ENCODE measurements at places on chromosomes 4 and X.
A peak's percentile ranks its signal among the peaks of the same experiment; 100 is the strongest.

GRCh38 chr4:83285055-83285407, 433 bp upstream of the COQ2 start:
- peak; percentile 4 for DNase-seq

GRCh38 chrX:43505769-43506168, 150.3 kb upstream of the MAOA start:
- DNase-seq: no peak

GRCh38 chr4:112156112-112156511, 10.9 kb downstream of the FAM241A start:
- no peak for DNase-seq

DNA sequence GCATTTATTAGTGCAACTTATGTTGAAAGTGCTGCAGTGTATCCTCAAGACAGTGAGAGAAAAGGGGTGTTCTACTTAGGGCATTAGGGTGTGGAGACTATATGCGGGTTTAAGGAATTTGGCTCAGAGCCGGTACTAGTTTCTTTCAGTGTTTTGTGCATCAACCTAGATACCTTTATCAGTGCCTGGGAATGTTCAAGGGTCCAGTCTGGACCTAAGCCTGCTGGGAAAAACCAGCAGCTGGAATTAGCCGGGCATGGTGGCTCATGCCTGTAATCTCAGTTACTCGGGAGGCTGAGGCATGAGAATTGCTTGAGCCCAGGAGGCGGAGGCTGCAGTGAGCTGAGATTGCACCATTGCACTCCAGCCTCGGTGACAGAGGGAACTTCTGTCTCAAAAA, 7.4 kb downstream of the PHEX start:
- no peak for DNase-seq

DNA sequence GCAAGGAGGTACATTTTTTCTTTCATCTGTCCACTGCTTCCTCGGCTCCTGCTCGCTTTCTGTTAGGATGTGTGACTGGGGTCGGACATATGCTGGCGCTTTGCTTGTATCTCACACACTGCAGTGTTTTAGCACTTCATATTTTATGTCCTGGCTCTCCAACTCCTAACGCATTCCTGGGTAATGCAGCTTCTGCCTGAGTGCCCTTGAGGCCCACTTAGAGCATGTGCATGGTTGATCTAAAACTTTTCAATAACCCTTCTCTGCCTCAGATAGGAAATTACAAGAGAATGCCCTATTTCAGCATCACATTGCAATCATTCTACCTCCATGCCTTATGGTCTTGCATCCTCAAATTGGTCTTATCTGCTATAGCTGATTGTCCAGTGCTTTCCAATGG, 65.3 kb downstream of the NEIL3 start:
- DNase-seq: no peak

- DNase-seq: peak; percentile 41
Observed at GRCh38 chr4:184475096-184475461, 729 bp upstream of the IRF2 start.

- no peak for DNase-seq
Observed at GRCh38 chrX:113539599-113540356, 699.1 kb upstream of the AMOT start.

DNA sequence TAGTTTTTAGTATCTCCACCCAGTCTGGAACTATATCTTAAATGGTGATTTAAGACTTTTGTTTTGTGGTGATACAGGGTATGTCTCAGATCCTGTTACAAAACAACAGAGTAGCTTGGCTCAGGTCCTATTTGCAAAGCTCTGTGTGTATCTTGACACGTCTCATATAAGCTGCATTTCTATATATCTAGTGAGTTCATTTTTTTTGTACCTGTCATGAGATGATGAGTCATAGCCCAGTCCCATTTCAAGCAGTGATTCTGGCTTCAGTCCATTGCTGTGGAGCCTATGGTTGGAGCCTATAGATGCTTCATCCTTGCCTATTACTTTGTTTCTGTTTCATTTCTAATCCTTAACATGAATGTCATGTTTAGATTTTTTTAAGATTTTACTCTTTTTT, 23.0 kb downstream of the GRXCR1 start:
- no peak for DNase-seq

GRCh38 chrX:125681058-125681457, 361.4 kb downstream of the TEX13C start:
- no peak for DNase-seq

GRCh38 chr4:133618963-133619362, 469.9 kb downstream of the PCDH10 start:
- DNase-seq: peak; percentile 4

GRCh38 chr4:109185951-109186350, 116.5 kb downstream of the COL25A1 start:
- DNase-seq: no peak

DNA sequence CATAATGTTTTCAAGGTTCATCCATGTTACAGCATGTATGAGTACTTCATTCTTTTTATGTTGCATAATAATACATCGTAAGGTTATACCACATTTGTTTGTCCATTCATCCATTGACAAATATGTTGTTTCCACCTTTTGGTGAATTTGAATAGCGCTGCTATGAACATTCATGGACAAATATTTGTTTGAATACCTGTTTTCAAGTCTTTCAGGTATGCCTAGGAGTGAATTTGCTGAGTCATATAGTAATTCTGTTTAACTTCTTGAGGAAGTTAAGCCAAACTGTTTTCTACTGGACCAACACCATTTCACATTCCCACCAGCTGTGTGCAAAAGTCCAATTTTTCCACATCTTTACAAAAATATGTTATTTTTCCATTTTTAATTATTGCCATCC, 31.5 kb downstream of the IRS4 start:
- DNase-seq: no peak

GRCh38 chr4:87839592-87839946, 6.8 kb downstream of the MEPE start:
- DNase-seq: no peak

DNA sequence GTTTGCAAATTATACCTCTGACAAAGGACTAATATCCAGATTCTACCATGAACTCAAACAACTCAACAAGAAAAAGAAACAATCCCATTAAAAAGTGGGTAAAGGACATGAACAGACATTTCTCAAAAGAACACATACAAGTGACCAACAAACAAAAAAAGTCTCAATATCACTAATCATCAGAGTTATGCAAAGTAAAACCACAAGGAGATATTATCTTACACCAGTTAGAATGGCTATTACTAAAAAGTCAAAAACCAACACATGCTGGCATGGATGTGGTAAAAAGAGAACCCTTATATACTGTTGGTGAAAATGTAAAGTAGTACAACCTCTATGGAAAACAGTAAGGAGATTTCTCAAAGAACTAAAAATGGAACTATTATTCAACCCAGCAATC, 234.4 kb downstream of the NKX6-1 start:
- DNase-seq: no peak

- no peak for DNase-seq
Observed at GRCh38 chrX:154797006-154797405, 8.3 kb downstream of the MPP1 start.

DNA sequence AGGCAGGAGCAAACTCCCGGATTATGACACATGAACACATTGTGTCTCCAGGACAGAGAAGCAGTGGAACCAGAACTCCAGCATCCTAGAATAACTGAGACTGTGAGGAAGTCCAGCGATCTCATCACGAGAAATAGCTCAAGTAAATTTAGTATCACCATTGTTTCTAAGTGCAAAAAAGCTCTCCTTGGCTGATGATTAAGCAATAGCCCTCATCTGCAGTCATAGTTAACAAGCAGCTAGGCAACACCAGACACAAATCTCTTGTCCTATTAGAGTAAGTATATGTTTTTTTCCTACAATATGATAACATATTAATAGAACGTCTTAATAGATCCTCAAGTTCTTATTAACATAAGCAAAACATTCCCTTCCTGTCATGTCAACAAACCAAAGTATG, 2.4 kb upstream of the CFAP299 start:
- no peak for DNase-seq

DNA sequence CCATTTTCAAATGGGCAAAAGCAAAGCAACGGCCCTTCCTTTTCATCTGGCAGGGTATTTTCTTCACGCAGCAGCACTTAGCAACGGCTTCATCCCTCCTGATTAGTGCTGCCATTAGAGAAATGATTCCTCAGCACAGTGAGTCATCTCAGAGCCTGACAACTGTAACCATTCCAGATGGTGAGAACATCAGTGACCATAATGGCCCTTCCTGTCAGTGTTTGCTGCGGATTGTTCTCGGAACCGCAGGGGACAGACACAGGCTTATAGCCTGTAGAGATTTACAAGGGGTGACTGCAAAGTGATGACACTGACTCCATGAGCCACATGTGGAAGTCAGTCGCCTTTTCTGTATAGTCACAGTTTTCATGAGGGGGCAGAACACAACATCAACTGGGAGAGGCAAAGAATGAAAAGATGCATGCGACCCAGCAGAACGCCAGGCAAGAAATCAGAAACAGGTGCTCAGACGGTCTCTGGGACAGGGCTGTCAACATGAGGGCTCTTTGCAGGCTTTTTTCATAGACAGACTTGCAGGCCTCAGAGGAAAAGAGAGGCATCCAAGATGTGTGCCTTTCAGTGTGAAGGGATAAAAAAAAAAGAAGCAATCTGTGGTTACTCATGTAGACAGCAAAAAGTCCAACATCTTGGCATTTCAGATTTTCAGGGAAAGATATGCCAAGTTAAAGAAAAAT, 69.9 kb upstream of the FBXW7 start:
- DNase-seq: peak; percentile 80

- peak; percentile 22 for DNase-seq
Observed at GRCh38 chr4:7295911-7296660, 103.7 kb downstream of the SORCS2 start.

Measured in A673 (cell line).